ENCODE measurements at places on chromosomes 2 and 18. TPM values are rescaled to one million over a fixed set of nuclear protein-coding genes. Genes with fewer than 3 reads are reported as not detected.

Gene WDR33
- total RNA-seq: 61.2 TPM

Gene HOXD12
- total RNA-seq: not detected

Gene GNAL
- not detected for total RNA-seq

Gene POTEJ
- total RNA-seq: not detected

Gene UGT1A8
- not detected for total RNA-seq

Gene KYNU
- 36.8 TPM for total RNA-seq

Gene RALB
- total RNA-seq: 21.7 TPM

Gene BIN1
- 21.0 TPM for total RNA-seq

Gene ZNF142
- 40.9 TPM for total RNA-seq

Gene ZNG1B
- 46.4 TPM for total RNA-seq

Gene CDC42EP3
- total RNA-seq: 63.1 TPM

Gene AMER3
- total RNA-seq: not detected

Gene ABCG5
- total RNA-seq: not detected

Gene SP5
- total RNA-seq: not detected

Gene ADAM23
- 36.9 TPM for total RNA-seq

Gene CEP192
- total RNA-seq: 31.1 TPM
